ENCODE measurements at places on chromosomes 13 and 19.

- peak; percentile 25 for DNase-seq
Observed at GRCh38 chr13:99969453-99969918, 2.1 kb downstream of the ZIC5 start.

DNA sequence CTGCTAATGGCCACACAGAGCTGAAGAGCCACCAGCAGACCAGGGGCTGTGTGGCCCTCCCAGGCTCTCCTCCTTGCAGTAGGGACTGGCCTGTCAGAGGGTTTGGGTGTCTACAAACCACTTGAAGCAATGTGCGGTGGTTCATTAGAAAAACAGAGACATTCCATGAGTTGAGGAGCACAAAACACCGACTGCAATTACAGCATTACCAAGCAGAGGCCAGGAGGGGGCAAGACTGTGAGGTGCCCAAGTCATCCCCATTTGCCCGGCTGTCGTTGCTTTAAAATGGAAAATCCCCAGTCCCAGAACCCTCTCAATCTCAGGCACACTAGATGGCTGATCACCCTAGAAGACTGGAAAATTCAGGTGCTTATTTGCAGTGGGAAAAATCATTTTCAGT is 15.0 kb downstream of the TMTC4 start:
- no peak for DNase-seq

DNA sequence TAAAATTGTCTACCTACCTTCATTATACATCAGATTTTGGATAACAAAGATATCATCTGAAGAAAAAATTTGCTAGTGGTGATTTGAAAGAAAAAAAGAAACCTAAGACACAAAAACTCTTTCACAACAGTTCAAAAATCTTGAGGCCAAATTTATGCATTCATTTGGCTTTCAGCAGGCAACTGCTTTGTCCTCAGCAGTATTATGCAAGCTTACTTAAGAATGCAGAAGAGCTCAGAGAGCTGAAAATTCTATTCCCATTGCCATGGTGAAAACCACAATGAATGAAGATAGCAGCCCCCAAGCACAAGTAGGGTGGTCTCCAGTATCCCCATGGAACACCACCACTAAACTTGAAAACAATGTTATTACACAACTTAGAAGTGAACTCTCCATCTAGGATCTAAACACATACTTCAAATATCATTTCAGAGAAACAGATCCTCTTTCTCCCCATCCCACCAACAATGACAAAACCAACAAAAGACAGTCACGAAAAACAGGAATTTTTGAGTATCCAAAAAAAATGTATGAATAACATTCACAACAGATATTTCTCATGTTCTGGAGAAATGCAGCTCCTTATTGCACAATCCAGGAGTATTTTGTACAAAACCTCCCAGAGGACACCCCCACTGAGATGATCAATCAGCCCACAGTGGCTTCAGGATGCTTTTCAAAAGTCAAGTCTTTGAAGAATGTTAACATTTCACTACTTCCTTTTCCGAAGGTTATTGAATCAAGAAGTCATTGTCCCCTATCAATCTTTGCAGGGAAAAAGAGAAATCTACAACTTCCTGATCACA is 192.7 kb downstream of the LHFPL6 start:
- no peak for DNase-seq

DNA sequence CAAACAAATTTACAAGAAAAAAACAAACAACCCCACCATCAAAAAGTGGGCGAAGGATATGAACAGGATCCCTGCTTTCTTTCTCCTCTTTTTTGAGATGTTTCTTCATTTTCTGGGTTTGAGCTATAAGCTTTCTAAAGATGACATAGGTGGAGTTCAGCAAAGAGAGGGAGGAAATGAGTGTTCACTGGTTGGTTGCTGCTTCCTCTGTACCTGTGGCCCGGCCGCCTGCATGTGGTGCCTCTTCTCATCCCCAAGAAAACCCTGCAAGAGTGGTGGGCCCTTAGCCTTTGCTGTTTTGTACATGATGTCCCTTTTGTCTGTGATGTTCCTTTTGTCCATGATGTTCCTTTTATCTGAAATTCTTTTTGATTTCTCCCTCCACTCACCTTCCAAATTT is 178.4 kb upstream of the SERP2 start:
- no peak for DNase-seq

GRCh38 chr13:79034341-79034740 is 371.7 kb downstream of the RBM26 start:
- DNase-seq: no peak
